ENCODE measurements at places on chromosomes 5 and 9.

- no peak for DNase-seq
These were observed 16.1 kb downstream of the GSN start for GRCh38 chr9:121283856-121284732.

- no peak for DNase-seq
These were observed 826 bp downstream of the GPRIN1 start for GRCh38 chr5:176608937-176609723.

DNA sequence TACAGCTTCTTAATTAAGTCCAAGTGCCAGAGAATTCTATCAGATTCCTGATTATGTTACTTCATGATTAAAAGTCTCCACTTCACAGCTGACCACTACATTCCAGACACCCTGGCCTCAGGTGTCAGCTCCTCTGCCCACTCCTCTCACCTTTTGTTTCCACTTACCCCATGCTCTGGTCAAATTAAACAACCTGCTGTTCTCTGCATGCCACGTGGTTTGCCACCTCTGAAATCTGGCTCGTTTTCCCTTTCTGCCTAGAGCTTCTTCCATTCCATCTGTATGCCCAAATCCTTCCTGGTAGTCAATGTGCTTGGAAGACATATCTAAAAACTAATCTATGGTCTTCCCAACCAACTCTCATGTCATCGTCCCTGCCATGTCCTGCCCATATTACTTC is 158.6 kb downstream of the ICE1 start:
- DNase-seq: no peak

DNA sequence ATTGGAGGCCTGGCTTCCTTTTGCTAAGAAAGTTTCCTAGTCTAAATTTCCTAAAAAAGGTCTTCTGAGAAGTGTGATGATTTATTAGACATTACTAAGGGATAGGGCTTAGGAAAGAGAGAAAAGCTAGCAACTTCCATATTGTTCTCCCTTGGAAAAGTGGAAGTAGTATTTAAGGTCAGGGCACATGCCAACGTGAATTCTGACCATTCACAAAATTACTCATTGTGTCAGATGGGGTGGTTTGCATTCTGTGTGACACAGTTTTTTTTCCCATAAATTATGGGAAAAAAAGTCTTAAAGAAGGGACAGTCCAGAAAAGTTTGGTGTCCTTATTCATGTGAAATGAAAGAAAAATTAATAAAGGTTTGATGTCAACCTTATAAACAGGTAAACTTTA is 110.0 kb upstream of the ARRDC3 start:
- no peak for DNase-seq

DNA sequence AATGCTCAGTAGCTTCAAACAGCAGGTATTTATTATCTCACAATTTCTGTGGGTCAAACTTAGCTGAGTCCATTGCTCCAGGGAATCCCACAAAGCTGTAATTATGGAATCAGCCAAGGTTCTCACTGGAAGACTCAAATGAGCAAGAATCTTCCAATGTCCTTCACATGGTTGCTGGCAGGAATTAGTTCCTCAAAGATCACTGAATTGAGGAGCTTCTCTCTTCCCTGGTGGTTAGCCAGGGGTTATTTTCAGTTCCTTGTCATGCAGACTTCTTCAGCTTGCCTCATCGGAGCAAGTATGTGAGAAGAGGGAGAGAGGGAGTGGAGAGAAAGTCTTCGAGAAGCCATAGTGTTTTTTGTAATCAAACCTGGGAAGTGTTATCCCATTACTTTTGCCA is 2331.9 kb downstream of the MAT2B start:
- DNase-seq: no peak

- no peak for DNase-seq
These were observed 14.3 kb upstream of the GPX3 start for GRCh38 chr5:151005950-151006576.

GRCh38 chr5:141669520-141669919 is 12.5 kb downstream of the ARAP3 start:
- DNase-seq: no peak

DNA sequence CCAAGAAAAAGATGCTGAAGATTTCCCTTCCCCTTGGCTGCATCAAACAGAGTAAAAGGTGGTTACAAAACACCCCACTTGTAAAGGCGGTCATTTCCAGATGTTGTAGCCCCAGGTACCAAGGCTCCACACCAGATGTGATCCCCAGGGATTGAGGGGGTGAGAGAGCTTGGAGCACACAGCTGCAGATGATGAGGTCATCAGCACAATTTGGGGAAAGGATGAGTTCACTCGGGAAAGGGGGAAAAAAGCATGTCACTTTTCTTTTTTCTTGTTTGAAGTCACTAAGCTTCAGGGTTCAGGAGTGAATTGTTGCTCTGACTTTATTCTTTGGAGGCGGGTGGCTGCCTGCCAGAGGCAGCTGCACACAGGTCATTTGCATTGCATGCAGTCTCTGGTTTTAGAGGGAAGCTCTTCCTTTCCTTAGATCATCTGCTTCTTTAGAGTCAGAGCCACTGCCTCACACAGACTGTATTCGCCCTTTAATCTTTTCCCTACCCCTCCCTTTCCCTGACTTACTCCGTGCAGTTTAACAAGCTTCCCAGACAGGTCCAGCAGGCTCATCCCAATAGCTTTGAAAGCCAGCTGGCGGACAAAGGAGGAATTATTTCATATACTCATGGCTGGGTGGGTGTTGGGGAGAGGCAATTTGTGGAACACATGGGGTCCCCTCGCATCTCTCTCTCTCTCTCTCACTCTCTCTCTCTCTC is 409.3 kb upstream of the SLC24A2 start:
- no peak for DNase-seq

- no peak for DNase-seq
These were observed 128.5 kb downstream of the VPS13A start for GRCh38 chr9:77305622-77306400.

- DNase-seq: no peak
These were observed 1037.3 kb upstream of the ACO1 start for GRCh38 chr9:31347082-31347617.

GRCh38 chr9:137163365-137163715 is 6.5 kb downstream of the LRRC26 start:
- DNase-seq: no peak

DNA sequence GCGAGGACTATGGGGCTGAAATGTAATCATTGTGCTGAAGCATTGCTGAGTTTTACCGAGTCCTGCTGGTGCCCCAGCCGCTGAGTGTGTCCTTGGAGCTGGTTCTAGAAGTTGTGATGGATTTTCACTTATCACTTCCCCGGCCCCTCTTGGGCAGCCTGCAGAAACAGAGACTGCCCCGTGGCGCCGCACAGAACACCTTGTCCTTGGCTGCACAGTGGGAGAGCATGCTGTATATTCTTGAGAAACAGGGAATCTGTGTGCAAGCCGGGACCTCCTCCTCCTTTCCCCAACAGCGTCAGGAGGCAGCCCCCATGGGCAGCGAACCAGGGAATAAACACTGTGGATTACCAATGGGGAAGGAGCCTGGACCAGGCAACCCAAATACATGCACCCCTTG is 90.6 kb upstream of the RUFY1 start:
- DNase-seq: no peak

- DNase-seq: no peak
These were observed 371.5 kb downstream of the MLLT3 start for GRCh38 chr9:20250791-20251190.

Measured in activated gamma-delta T cell treated with anti-CD3 and anti-CD28 coated beads, Interleukin-2, amount 50 U/mL, for 16 hours (primary cell).